ENCODE measurements at places on chromosomes 6 and 20. TPM values are rescaled to one million over a fixed set of nuclear protein-coding genes. Genes with fewer than 3 reads are reported as not detected.

The HLA-DOA gene
- total RNA-seq = 1.2 TPM

The GINM1 gene
- total RNA-seq = 44.8 TPM

The GMNN gene
- 14.8 TPM for total RNA-seq

The RIPOR3 gene
- total RNA-seq = 2.3 TPM

The ZNF391 gene
- 6.2 TPM for total RNA-seq

The SLC32A1 gene
- total RNA-seq = 34.4 TPM

The RHAG gene
- total RNA-seq = 0.92 TPM

The NMBR gene
- total RNA-seq = 9.7 TPM

The IRAK1BP1 gene
- 23.1 TPM for total RNA-seq

The TRIM40 gene
- total RNA-seq = not detected

The KIAA1755 gene
- 1.8 TPM for total RNA-seq

The HLA-G gene
- not detected for total RNA-seq

The NOX3 gene
- total RNA-seq = not detected

The IL20RA gene
- total RNA-seq = 1.4 TPM

The PTCHD4 gene
- total RNA-seq = 20.3 TPM

The SEMG2 gene
- total RNA-seq = not detected

The CRIP3 gene
- 6.7 TPM for total RNA-seq

The CST2 gene
- not detected for total RNA-seq

The LINC00237 gene
- total RNA-seq = 10.8 TPM

The SPTLC3 gene
- total RNA-seq = 3.5 TPM

The GPLD1 gene
- total RNA-seq = 21.2 TPM

The APCDD1L gene
- total RNA-seq = not detected

The PRELID3B gene
- total RNA-seq = 78.4 TPM

The NKAIN2 gene
- 33.0 TPM for total RNA-seq

The FAM83B gene
- total RNA-seq = 0.23 TPM

All from diencephalon (tissue), 1 donor.